Activated T-cell treated with anti-CD3 and anti-CD28 coated beads for 4 hours (primary cell): ENCODE measurements at places on chromosomes 11 and 22.

GRCh38 chr22:24791362-24791761 lies 14.6 kb upstream of the SGSM1 start:
- DNase-seq: no peak

- DNase-seq: no peak
These were observed 6.9 kb downstream of the KMT5B start for GRCh38 chr11:68206211-68206610.

DNA sequence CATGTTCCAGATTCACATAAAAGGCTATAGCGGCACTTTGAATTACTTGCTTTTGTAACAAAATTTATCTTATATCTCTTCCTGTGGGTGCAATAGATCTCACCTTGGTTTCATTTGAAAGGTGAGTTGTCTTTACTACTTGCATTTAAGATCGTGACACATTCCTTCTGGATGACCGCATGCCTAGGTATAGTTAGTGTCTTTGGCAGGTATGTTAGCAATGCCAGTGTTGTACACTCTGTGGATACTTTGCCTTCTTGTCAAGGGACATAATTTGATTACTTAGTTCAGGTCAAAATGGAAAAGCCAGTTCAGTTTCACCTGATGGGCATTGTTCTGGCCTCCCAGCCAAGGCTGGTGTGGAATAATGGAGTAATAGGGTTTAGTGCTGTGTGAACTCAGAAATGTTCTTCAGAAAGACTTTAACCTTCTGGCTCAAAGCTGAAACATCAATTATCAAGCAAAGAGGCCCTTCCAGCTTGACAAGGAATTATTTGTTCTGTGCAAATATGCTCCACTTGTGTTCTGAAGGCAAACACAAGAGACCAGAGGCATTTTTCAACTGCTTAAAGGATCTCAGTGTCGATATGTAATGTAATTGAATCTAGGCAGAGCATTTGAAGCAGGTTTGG lies 64.6 kb downstream of the AMOTL1 start:
- no peak for DNase-seq

GRCh38 chr11:64246871-64247728 lies at the start of gene PPP1R14B:
Gene PPP1R14B (minus strand): TSS chr11:64246943. CDS start chr11:64246673, 270 bp downstream.
- DNase-seq: peak; percentile 71

DNA sequence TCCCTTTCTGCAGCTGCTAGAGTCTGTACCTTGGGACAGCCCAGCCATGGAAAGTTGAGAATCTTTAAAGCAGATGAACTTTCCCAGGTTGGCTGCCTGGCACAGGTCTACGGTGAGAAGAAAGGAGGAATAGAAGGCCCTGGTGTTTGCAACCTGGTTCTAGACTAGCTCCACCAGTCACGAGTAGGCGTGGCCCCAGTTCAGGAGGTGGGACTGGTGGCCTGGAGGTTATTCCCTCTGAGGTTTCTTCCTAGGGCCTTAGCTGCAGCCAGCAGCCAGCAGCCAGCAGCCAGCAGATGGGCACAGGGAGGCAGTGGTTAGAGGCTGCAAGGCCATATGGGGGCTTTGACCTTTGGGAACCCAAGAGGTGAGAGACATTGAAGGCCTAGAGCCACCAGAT lies 40.9 kb downstream of the PRDM11 start:
- no peak for DNase-seq
